Psoas muscle (tissue), 8 donors: ENCODE measurements at places on chromosomes 11 and 22. TPM values are rescaled to one million over a fixed set of nuclear protein-coding genes. Genes with fewer than 3 reads are reported as not detected.

GRCh38 chr11:6321961-6322362 lies 1.7 kb upstream of the CAVIN3 start:
- no peak overlapping the region for H3K4me3 ChIP-seq
- H3K36me3 ChIP-seq: no peaks in the 10 kb centered on the region
- H3K27ac ChIP-seq: peak overlapping the region; percentile 96
- DNase-seq: no peak
- H3K27me3 ChIP-seq: no peaks in the 10 kb centered on the region
- H3K4me1 ChIP-seq: peaks cover 27% of the 10 kb centered on the region

The ZMAT5 gene
- 19.8 TPM for total RNA-seq

The PPFIBP2 gene
- 19.7 TPM for total RNA-seq

- no peaks in the 10 kb centered on the region for H3K4me1 ChIP-seq
- no peak for DNase-seq
- H3K36me3 ChIP-seq: no peaks in the 10 kb centered on the region
- no peak overlapping the region for H3K27ac ChIP-seq
- H3K27me3 ChIP-seq: peaks cover 3% of the 10 kb centered on the region
- H3K4me3 ChIP-seq: no peak overlapping the region
Observed at GRCh38 chr11:117634756-117635603, 162.0 kb downstream of the DSCAML1 start.

The GAB4 gene
- total RNA-seq: not detected
